ENCODE measurements at places on chromosomes 2 and 18.

- DNase-seq = no peak
Observed at GRCh38 chr2:67246791-67247190, 150.3 kb upstream of the ETAA1 start.

GRCh38 chr2:58939388-58939787 is 698.3 kb upstream of the FANCL start:
- DNase-seq = no peak

GRCh38 chr2:176643646-176644045 is 374.4 kb downstream of the MTX2 start:
- DNase-seq = no peak

GRCh38 chr18:24396082-24396633 is 1.5 kb downstream of the OSBPL1A start:
- DNase-seq = no peak

- DNase-seq = no peak
Observed at GRCh38 chr2:15808204-15808910, 132.0 kb upstream of the MYCN start.
